ENCODE measurements at places on chromosomes 6 and 20. TPM values are rescaled to one million over a fixed set of nuclear protein-coding genes. Genes with fewer than 3 reads are reported as not detected.

RPS6KA2 gene
- total RNA-seq, result 2.1 TPM

DNA sequence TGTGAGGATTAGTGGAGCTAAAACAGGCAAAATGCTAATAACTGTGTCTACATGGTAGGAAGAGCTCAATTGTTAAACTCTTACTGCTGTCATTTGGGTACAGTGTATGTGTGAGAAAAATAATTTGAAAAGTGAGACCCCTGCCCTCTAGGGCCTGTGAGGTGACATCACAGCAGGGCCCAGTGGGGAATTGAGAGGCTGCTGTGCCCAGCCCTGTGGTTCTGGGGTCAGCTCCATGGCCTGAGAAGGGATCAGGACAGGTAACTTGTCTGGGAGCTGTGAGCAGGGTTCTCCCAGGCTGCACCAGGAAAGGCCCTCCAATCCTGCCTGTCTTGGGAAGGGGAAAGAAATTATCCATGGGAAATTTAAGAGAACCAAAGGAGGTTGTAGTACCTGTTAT, 1.3 kb downstream of the SIRPB1 start:
- no peak overlapping the region for H3K4me3 ChIP-seq
- H3K4me1 ChIP-seq, result peaks cover 46% of the 10 kb centered on the region
- H3K27me3 ChIP-seq, result no peaks in the 10 kb centered on the region

MYBL2 gene
- total RNA-seq, result 85.4 TPM

IL20RA gene
- total RNA-seq, result not detected

ETV7 gene
- 0.51 TPM for total RNA-seq

GRCh38 chr6:158073776-158074175, 92.1 kb downstream of the SYNJ2 start:
- peaks cover 15% of the 10 kb centered on the region for H3K4me1 ChIP-seq
- no peaks in the 10 kb centered on the region for H3K27me3 ChIP-seq
- no peak overlapping the region for H3K27ac ChIP-seq
- no peak for DNase-seq
- H3K4me3 ChIP-seq, result no peak overlapping the region

GRCh38 chr6:35747877-35748276, 11.0 kb downstream of the ARMC12 start:
- no peaks in the 10 kb centered on the region for H3K27me3 ChIP-seq
- no peak overlapping the region for H3K27ac ChIP-seq
- DNase-seq, result no peak
- H3K36me3 ChIP-seq, result no peaks in the 10 kb centered on the region
- no peak overlapping the region for H3K4me3 ChIP-seq
- H3K4me1 ChIP-seq, result peaks cover 4% of the 10 kb centered on the region

DNA sequence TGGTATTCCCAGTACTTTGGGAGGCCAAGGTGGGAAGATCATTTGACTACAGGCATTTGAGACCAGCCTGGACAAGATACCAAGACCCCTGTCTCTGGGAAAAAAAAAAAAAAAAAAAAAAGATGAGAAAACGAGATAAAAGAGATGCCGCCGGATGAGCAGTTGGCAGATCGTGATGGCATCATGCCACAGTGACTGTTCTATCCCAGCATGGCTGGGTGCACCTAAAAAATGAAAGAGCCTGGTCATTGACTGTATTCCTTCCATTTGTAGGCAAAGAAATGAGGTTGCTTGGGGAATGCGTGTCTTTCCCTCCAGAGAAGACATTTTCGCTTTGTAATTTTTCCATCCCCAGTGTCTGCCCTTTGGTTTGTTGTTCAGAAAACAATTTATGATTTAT, 12.9 kb downstream of the AKAP12 start:
- H3K27ac ChIP-seq, result no peak overlapping the region
- no peak overlapping the region for H3K4me3 ChIP-seq
- H3K36me3 ChIP-seq, result no peaks in the 10 kb centered on the region
- peaks cover 8% of the 10 kb centered on the region for H3K4me1 ChIP-seq
- DNase-seq, result no peak

GRCh38 chr6:67219346-67219745, 1415.7 kb upstream of the ADGRB3 start:
- no peak overlapping the region for H3K27ac ChIP-seq
- no peaks in the 10 kb centered on the region for H3K27me3 ChIP-seq
- no peaks in the 10 kb centered on the region for H3K36me3 ChIP-seq
- no peak for DNase-seq
- H3K4me1 ChIP-seq, result no peaks in the 10 kb centered on the region

DNA sequence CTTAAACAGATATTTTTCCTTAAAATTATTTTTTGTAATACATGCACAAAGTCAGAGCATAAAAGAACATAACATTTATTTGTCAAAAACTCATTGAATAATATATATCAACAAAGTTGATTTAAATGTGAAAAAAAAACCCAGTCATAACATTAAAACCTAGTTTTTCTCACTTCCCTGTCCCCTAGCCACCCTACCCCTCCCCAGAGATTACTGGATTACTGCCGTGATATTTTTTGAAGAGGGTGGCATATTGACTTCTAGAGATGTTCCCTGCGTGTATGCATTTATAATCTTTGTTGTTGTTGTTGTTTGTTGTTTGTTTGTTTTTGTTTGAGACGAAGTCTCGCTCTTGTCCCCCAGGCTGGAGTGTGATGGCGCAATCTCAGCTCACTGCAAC, 52.4 kb upstream of the ARMC2 start:
- peaks cover 15% of the 10 kb centered on the region for H3K27me3 ChIP-seq
- H3K27ac ChIP-seq, result no peak overlapping the region
- peaks cover 36% of the 10 kb centered on the region for H3K4me1 ChIP-seq
- H3K4me3 ChIP-seq, result no peak overlapping the region

ULBP3 gene
- 0.53 TPM for total RNA-seq

DNA sequence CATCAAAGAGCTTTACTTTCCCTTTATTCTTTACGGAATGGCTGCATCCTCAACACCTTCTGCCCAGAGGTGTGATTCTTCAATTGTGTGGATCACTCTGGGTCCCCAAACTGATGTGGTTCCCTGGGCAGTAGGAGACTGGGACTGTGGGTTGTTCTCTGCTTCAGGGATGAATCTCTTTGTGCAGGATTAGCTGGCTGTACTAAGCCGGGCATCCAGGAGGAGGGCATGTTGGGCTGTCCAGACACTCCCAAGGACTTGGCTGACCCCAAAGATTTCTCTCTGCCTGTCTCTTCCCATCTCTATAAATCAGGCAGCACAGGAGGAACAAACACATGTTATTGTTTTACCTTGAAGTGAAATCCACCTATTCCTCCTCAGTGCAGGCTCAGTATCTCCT, 15.3 kb downstream of the FARS2 start:
- peaks cover 63% of the 10 kb centered on the region for H3K4me1 ChIP-seq
- H3K36me3 ChIP-seq, result peaks cover 25% of the 10 kb centered on the region
- no peak overlapping the region for H3K4me3 ChIP-seq
- DNase-seq, result no peak
- no peak overlapping the region for H3K27ac ChIP-seq

- no peaks in the 10 kb centered on the region for H3K4me1 ChIP-seq
- peaks cover 38% of the 10 kb centered on the region for H3K36me3 ChIP-seq
- no peak overlapping the region for H3K4me3 ChIP-seq
- H3K27me3 ChIP-seq, result no peaks in the 10 kb centered on the region
- DNase-seq, result no peak
Measured at GRCh38 chr6:152124429-152125074, 317.1 kb downstream of the ESR1 start.

Measured in activated T-helper 2 cell treated with anti-CD3 and anti-CD28 coated beads, Interferon-gamma antibody, Interleukin-2, Interleukin-4, amounts not matched to agents 10 μg/mL and 5 μg/mL and 100 μg/mL, durations not matched to agents 14 hours and 24 hours and 36 hours (primary cell).